ENCODE measurements at places on chromosomes 12 and 14.

DNA sequence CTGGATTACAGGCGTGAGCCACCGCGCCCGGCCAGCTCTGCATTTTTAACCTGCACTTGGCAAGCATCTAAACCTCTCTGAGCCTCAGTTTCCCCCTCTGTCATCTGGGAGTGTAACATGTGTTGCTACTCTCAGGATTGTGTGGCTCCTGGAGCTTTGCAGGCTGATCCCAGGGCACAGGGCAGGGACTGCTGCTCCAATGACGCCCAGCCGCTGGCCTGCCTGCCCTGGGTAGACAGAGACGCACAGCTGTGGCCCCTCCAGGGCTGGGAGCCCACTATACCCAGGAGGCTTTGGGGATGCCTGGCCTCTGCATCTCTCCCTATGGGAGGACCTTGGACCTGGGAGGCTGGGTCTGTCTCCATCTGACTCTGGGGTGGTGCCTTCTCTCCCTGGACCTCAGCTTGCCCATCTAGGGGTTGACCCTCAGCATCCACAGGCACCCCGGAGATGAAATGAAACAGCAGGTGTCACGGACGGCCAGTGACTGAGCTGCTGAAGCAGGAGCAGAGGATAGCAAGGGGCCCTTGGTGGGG is 13.7 kb downstream of the ARL6IP4 start:
- DNase-seq, result no peak

GRCh38 chr12:22627371-22627770 is 2.4 kb downstream of the ETNK1 start:
- DNase-seq, result no peak

DNA sequence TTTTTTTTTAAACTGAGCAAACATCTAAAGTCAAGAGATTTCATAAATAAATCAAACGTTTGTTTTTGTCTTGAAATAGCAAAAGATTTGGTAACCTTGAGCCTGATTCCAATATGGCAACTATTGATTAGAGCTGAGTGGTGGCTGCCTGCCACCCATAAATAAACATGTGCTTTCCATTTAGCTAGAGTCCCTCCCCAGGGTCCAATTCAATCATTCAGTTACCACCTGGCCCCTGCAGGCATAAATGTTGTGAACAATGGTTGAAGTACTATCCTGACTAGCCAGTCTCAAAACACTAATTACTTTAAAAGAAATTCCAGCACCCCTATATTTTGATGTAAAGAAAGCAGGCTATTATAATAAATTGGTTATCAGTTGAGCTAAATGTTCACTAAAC is 129.7 kb upstream of the GRIP1 start:
- DNase-seq, result no peak

DNA sequence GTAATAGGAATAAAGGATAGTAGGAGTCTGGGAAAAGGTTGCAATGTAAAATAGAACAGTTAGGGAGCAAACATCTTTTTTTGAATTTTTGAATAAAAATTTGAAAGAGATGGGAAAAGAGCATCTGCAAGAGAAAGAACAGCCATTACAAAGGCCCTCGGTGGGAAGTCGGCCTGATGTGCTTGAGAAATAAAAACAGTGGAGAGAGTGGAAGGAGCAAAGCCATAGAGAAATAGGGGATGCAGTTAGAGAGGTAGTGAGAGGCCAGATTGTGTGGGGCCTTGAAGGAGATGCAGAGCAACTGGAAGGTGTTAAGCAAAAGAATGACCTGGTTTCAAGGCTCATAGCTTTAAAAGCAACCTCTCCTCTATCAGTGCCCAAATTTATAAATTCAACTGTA is 409.8 kb downstream of the RERGL start:
- no peak for DNase-seq

DNA sequence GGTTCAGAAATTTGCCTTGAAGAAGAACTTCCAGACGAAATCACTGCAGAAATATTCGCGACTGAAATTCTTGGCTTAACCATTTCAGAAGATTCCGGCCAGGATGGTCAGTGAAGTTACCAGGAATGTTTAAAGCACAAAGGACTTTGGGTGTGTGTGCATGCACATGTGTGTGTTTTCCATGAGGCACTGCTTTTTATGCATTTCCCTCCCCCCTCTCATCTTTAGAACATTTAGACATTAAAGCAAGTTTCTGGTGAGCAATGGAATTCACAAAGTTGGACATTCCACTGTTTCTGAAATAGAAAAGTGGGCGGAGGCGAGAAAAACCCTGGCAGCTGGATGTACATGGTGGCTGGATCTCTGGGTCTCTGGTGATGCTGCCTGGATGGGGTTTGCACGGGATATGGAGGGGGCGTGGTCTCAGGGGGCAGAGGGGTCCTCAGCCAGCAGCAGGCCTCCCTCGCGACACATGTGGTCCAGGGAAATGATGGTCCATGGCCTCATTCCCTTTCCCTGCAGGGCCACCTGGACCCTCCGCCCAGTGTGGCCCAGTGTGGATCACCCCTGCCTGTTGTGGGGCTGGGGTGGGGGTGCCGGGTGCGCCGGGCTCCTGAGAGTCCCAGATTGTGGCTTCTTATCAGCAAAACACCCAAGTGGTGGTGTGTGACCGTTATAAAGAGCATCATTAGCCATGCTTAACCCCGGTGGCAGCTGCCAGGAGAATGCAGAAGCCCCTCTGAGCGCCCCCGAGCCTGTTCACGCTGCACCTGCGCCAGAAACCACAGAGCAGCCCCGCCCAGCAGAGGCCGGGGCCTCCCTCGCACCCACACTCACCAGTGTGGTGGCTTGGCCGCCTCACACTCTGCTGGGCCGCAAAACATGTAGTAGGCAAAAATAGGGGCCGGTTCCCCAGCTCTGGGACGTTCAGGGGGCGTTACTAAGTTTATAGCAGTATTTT is 17.8 kb upstream of the BCL7A start:
- DNase-seq, result no peak

GRCh38 chr12:52675301-52675701 is 4.9 kb downstream of the KRT1 start:
- DNase-seq, result no peak

DNA sequence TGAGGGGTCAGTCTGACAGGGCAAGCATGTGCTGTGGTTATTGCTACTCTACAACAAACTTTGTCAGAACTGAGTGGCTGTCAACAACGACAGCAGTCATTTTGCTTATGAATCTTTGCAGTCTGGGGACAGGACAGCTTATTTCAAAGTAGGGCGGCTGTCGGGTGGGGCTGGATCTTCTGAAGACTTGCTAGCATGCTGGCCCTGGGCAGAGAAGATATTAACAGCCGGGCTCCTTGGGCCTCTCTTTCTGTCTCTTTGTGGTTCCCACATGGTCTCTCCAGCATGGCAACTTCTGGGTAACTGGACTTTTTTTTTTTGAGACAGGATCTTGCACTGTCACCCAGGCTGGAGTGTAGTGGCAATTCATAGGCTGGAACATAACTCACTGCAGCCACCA is 33.9 kb upstream of the ALDH2 start:
- DNase-seq, result no peak

- no peak for DNase-seq
Measured at GRCh38 chr12:11840366-11840765, 190.9 kb downstream of the ETV6 start.

DNA sequence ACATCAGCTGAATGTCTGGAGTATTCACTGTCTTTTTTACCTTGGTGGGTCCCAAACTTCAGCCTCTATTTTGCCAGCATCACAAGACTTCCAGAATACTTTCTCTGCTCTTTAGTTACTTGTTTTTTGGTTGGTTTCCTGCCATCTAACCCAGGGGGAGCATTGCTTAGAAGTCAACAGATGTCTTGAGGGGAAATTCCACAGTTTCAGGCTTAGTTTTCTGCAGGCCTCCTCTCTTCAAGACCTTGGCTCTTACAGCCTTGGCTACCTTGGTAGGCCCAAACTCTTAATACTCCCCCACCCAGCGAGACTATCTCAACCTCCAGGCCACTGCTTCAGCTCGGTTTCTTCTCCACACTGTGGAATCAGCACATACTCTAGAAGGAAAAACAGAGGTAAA is 41.7 kb downstream of the NEDD1 start:
- no peak for DNase-seq

DNA sequence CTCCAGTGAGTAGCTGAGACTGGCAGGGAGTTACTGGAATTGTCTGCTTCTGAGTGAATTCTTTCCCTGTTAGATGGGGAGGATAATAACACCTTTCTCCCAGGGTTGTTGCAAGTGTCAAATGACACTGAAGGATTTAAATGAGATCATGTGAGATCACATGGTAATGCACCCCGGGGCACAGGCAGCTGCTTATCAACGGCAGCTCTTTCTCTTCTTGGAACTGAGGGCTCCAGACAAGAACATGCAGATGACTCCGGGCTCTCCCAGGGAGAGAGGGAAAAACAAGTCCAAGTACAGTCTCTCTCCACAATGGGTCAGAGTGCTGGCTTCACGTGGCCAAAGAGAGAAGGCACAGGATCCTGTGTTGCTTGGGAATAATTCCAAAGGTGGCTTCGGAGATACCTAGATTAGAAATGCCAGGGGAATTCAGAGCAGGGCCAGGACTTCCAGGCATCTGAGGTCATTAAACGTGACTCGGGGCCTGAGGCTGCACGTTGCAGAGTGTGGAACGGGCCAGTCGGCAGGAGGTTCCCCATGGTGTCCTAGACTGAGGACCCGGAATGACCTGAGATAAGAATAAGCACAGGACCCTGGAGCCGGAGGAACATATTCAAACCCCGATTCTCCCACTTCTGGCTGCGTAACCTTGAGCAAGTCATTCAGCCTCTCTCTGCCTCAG is 109.2 kb downstream of the PRMT8 start:
- no peak for DNase-seq

GRCh38 chr14:95046711-95047681 is 110.3 kb downstream of the DICER1 start:
- no peak for DNase-seq

Measured in CD4-positive, alpha-beta T cell treated with Interleukin-17A for 1 hour (primary cell).